ENCODE measurements at places on chromosomes 5 and 9.
A peak's percentile ranks its signal among the peaks of the same experiment; 100 is the strongest.

- ATAC-seq, result peak; percentile 64
These were observed 12.4 kb downstream of the CDC37L1 start for GRCh38 chr9:4691795-4692194.

DNA sequence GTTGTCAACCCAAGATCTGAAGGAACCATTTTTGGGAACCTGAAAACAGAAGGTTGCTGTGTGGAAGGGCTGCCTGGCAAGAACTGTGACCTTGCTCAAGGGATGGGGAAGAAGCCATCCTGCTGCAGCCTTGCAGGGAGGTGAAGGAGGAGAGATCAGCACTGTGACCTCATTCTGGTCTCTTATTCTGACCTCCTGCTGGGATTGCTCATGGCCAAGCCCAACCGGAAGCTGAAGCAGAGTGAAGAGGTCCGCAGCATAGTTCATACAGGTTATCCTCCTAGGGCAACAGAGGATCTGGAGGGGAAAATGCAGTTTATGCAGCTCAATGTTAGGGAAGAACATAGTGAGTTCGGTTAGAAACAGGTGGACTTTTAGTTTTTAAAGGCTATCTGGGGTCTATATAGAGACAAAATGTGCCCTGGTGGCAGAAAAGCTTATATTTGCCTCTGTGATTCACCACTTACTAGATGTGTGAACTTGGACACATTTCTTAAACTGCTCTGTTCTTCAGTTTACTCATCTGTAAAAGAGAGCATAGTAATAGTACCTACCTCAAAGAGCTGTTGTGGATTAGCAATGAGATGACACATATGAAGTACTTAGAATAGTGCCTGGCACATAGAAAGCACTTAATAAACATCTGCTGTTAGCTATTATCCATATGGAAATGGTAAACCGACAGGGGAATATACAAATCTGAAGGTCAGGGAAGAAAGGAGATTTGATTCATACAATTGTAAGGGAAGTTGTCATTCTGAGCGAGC lies 57.9 kb upstream of the BNC2 start:
- ATAC-seq, result no peak

DNA sequence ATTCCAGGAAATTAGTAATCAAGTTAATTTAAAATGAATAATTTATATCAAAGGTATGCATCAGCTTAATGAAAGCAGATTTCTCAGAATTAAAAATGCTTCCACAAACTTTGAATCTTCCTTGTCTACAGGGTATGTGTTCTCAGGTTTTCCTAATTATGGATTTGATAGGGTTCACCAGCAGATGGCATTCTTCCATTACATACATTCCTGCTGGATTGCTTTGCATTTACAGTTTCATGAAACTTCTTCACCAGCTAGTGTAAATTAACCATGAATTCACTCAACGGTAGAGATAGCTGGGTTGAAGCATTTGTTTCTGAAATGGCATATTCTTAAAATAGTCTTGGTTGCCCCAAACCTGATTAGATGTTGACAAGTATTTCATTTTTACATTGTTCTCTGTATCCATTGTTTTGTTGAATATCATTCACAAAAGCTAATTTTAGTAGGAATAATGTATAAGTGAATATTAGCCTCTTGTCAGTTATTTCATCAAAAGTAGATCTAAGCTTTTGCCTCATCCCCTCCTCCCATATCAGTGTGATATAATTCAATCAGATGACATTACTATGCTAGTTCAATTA lies 68.7 kb upstream of the WDR41 start:
- ATAC-seq, result no peak

GRCh38 chr5:142866563-142867275 lies 96.5 kb downstream of the ARHGAP26 start:
- ATAC-seq, result peak; percentile 56

- ATAC-seq, result peak; percentile 15
These were observed 543 bp downstream of the ST8SIA4 start for GRCh38 chr5:100902440-100903038.

GRCh38 chr5:65209341-65209740 lies 272.4 kb downstream of the ADAMTS6 start:
- ATAC-seq, result no peak

GRCh38 chr5:134247428-134248224 lies 21.8 kb upstream of the PPP2CA start:
- ATAC-seq, result no peak

DNA sequence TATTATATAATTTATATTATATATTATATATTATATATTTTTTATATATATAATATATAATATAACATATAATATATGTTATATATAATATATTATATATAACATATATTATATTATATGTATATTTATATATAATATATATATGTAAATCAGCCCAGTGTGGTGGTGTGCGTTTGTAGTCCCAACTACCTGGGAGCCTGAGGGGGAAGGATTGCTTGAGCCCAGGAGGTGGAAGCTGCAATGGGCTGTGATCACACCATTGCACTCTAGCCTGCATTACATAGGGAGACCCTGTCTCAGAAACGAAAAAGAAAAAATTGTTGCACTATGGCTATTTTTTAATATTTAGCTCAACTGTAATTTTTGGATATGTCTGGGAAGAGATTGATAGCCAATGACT lies 52.4 kb downstream of the NSD1 start:
- ATAC-seq, result no peak

GRCh38 chr5:159519365-159519764 lies 189.1 kb upstream of the IL12B start:
- no peak for ATAC-seq

- ATAC-seq, result no peak
These were observed 47.0 kb downstream of the UBE2QL1 start for GRCh38 chr5:6495433-6496206.

GRCh38 chr5:138622051-138622450 lies 46.9 kb upstream of the HSPA9 start:
- no peak for ATAC-seq

- no peak for ATAC-seq
These were observed 163.9 kb upstream of the CLINT1 start for GRCh38 chr5:158022837-158023236.

DNA sequence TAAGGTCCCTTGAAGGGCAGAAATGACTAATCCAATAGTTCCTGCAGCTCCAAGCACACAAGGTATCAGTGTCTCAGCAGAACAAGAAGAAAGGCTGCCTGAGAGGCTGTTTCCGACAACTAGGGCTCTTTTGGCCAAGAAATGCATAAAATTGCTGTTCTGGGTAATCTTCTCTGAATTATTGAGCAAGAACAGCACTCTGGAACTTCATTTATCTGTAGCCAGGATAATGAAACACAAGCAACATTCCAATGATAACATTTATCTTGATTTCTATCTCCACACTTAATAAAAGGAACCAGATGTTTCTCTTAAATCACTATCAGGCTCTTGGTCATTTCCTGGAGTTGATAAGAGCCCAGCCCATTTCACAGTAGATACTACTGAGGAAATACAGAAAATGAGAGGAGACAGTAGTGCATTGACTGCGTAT lies 17.0 kb upstream of the AUH start:
- no peak for ATAC-seq

GRCh38 chr5:147098233-147098790 lies 136.5 kb upstream of the STK32A start:
- ATAC-seq, result no peak

DNA sequence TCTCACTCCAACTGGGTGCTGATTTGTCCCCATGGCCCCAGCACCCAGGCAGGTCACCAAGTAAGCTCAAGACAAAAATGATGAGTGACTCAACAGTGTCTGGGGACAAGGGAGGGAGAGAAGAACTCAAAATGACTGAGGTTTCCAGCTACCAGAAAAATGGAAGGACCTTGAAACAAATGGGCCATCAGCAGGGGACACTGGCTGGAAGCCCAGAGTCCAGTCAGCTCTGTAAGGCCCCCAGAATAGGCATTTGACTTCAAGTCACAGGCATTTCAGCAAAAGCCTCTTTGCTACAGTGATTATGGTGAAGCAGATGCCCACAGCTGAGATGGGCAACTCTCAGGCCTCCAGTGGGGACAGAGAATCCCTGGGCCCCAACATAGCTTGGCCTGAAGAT lies 139.0 kb upstream of the GABRP start:
- no peak for ATAC-seq

DNA sequence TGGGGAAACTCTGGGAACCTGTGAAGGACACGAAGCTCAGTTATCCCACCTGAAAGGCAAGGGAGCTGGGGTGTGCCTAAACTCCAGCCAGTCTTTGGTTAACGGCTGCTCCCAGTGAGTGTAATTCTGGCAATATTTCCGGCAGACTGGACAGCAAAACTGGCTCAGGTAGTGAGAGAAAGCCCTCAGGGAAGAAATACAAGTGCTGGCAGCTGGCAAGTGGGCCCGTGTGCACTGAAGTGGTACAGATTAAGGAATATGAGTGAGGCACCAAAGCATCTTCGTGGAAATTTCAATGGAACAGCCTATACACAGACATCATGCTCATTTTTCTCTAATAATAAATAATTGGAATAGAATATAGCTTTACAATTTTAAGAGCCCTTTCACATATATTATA lies 56.2 kb downstream of the ABHD17B start:
- ATAC-seq, result no peak

DNA sequence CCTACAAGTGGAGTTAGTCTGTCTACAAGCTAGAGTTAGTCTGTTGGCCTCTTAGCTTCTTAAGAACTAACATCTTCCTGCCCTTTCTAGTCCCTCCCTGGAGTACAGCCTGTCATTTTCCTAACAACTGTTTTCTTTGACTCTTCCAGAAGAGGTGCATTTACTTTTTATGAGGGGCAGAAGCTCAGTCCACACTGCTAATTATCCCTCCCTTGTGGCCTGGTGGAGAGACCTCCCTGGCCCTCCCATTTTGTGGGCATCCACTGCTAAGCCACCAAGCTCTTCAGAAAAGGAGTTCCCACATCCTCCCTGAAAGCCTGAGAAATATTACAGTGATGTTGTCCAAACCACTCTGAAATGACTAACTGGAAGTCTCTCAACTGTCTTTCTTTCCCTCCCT lies 8.0 kb downstream of the MAP1B start:
- ATAC-seq, result no peak

DNA sequence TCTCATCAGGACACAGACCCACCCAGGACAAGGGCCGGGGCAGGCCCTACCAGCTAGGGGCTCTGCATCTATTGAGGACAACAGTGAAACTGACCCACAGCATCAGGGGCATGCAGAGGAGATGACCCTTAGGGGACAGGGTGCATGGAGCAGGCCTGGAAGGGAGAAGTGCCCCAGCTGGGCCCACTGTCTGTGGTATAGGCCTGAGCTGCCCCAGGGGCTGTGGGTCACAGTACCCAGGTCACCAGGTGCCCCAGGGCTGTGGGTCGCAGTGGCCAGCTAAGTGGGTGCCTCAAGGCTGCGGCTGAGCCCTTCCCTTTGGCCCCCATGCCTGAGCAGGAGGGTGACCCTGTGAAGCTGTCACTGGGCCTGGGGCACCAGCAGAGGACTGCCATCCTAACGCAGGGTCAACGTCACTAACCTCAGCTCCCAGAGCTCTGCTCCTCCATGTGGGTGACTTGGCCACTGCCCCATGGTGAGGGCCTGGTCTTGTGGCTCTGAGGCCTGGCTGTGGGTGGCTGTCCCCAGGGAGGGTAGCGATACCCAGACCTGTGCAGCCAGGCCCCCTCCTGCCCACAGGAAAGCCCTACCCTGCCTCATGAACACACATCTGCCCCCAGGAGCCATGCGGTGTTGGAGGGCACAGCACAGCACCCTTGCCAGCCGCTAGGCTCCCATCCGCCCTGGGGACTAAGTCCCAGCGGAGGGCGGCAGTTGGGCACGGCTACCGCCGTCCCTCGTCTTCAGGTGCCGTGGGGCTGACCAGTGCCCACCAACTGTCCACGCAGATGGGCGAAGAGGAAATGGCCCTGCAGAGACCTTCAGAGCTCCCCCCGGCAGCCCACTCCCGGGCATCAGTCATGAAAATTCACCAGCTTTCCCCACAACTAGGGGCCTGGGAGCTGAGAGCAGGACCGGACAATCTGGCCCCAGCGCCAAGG lies 4.9 kb downstream of the EDF1 start:
- ATAC-seq, result no peak

DNA sequence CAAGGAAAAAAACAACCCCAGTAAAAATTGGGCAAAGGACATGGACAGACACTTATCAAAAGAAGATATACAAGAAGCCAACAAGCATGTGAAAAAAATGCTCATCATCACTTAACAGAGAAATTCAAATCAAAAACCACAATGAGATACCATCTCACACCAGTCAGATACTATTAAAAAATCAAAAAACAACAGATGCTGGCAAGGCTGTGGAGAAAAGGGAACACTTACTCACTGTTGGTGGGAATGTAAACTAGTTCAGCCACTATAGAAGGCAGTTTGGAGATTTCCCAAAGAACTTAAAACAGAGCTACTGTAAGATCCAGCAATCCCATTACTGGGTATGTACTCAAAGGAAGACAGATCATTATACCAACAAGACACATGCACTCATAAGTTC lies 157.4 kb downstream of the EDIL3 start:
- ATAC-seq, result no peak

DNA sequence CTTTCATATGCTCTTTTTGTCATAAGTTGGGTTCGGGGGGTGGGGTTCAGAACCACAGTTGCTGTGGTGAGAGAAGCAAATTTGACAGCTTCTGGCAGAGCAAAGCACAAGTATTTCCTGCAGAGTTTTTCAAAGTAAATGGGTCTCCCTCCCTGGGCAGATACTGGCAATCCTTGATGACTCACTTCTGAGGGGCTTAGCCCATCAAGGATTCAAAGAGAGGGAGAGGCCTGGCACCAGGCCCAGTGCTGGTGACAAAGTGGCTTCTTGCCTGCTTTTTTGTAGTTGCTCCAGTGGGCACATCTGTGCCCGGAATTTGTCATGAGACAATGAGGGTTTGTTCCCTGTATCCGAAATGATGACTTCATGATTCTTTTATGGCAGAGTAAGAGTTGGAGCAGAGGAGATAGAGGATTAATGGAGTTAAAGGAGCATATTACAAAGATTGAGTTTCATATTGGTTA lies 46.6 kb upstream of the TNC start:
- no peak for ATAC-seq

- no peak for ATAC-seq
These were observed 242.6 kb downstream of the KIAA0825 start for GRCh38 chr5:94375801-94376200.

- no peak for ATAC-seq
These were observed 12.4 kb upstream of the PTPN3 start for GRCh38 chr9:109510506-109510905.

GRCh38 chr5:79077680-79078365 lies 8.3 kb downstream of the BHMT2 start:
- ATAC-seq, result no peak

DNA sequence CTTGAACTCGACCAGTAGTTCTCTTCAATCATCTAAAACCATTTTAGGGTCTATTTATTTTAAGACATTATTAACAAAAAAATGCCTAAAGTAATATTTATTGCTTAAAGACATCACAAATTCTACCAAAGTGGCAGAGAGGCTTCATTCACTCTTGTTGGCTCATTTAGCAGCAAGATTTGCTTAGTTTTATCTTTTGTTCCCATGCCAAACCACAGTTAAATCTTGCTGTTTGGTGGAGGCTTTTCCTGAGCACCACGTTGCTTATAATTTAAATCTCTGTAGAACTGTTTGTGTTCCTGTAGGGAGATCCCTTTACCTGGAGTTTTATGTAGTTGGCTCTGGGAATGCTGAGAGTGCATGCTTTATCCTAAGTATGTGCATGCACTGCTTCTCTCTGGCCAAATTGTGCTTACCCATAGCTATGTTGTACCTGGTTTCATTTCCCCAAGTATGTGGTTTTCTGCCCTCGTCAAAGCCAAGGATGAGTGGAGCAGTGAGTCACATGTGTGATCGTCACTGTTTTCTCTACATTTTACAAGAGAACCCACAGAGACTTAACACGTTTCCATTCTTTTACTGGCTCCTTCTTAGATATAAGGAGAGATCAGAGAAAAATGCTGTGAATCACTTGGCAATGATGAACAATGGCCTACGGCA lies 42.1 kb upstream of the MAST4 start:
- ATAC-seq, result peak; percentile 76

All from activated CD4-positive, CD25-positive, alpha-beta regulatory T cell treated with anti-CD3 and anti-CD28 coated beads, Interleukin-2, amount 50 U/mL, for 24 hours (primary cell).